Activated naive CD4-positive, alpha-beta T cell treated with Interleukin-2 at 50 U/mL for 16 hours (primary cell): ENCODE measurements at places on chromosomes 1 and 21.

GRCh38 chr1:183063349-183063748 is 40.1 kb downstream of the LAMC1 start:
- no peak for DNase-seq

- DNase-seq, result no peak
Measured at GRCh38 chr1:230414694-230415093, 11.4 kb downstream of the PGBD5 start.

DNA sequence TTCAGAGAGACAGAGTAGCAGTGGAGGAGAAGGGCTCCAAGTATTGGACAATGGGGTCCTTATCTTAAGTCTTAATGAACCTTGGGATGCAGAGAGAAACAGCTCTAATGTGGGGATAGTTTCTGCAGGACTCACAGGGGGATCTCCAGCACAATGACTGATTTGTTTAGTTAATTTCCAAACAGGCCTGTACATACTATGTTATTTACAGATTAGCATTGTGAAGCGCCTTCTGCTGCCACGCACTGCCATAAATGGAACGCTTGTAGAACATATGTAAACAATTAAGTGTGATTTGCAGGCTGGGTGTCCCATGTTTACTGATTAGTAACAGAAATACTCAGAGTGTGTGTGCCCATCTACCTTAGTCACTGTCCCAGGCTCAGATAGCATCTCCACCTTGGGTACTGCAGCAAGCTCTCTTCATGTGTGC is 56.1 kb downstream of the NTPCR start:
- no peak for DNase-seq

DNA sequence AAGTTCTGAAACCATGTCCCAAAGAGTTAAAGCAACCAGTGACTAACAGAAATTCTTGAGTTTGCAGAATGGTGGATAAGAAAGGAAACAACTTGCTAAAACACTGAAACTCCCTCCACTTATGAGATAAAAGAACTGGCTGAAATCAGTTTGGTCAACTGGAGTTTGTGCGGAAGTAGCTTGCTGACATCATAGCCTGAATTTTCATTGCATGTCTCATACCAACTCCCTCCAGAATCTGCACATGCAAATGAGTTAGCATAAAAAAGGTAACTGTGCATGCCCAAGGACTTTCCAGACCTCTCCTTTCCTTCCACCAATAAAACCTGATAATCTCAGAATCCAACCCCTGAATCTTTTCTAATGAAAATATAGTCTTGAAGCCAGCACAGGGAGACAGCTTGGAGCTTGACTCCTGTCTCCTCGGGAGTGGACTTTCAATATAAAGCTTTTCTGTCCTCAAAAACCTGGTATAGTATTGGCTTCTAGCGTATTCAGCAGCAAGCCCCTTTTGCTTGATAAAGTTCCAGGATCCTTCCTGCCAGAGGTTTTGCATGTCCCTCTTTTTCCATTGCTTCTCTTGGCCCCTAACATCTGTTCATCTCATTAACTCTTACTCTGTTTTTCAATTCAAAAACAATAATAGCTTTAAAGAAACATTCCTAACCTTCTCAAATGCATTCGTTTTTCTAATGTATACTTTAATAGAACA is 785.8 kb upstream of the ADGRL4 start:
- no peak for DNase-seq

GRCh38 chr1:11579506-11579905 is 74.7 kb downstream of the FBXO2 start:
- DNase-seq, result no peak

DNA sequence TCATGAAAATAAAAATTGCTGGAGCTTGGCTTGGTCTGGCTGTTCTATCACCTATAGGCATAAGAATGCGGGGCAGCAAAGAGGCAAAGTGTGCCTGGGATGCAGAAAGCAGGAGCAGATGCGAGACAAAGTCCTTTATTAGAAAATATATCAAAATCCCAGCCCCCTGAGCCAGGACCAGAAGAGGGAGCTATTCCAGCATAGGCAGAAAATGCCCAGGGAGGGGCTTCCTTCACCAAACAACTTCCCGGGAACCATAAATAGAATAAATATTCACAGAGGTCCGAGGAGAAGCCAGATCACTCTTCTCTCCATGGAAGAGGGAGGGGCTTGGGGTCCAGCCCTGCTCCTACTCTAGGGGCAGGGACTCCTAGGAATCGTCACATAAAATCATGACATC is 5.0 kb downstream of the PPOX start:
- no peak for DNase-seq

DNA sequence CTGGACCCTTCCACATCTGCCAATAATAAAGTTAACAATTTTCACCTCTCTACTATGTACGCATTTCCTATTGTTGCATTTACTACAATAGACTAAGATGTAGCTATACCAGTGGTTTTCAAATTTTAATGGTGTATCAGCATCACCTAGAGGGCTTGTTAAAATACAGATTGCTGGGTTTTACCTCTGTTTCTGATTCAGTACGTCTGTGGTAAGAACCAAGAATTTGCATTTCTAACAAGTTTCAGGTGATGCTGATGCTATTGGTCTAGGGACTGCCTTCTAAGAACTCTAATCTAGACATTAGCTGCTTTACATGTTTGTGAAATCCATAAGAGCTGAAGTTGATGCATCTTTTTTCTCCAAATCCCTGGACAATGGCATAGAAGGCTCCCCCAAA is 59.7 kb downstream of the ERICH3 start:
- DNase-seq, result no peak

- DNase-seq, result no peak
Measured at GRCh38 chr1:59115865-59116264, 181.0 kb upstream of the FGGY start.

DNA sequence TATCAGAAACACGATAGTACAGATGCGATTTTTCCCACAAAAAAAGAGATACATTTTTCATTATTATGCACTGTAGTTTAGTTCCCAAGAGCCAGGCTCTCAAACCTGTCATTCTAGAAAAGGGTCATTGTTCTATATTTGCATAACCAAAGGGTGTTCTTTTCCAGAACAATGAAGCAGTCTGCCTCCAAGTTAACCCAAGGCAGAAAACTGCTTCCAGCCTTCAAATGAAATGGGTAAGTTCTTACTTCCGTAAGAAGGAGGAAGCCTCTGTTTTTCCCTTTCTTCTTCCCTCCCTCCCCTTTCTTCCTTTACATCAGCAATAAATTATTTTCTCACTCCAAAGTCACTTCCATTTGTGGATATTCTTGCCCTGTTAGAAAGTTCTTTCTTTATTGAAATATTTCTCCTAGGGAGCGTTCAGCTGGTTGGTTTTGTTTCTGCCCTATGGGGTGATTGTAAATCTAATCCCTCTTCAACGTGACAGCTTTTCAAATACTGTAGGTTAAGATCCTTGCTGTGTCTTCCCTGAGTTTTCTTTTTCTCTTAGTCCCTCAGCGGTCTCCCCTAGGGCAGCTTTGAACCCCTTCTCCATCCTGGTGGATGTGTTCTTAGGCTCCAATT is 77.3 kb upstream of the PTGFRN start:
- DNase-seq, result no peak

DNA sequence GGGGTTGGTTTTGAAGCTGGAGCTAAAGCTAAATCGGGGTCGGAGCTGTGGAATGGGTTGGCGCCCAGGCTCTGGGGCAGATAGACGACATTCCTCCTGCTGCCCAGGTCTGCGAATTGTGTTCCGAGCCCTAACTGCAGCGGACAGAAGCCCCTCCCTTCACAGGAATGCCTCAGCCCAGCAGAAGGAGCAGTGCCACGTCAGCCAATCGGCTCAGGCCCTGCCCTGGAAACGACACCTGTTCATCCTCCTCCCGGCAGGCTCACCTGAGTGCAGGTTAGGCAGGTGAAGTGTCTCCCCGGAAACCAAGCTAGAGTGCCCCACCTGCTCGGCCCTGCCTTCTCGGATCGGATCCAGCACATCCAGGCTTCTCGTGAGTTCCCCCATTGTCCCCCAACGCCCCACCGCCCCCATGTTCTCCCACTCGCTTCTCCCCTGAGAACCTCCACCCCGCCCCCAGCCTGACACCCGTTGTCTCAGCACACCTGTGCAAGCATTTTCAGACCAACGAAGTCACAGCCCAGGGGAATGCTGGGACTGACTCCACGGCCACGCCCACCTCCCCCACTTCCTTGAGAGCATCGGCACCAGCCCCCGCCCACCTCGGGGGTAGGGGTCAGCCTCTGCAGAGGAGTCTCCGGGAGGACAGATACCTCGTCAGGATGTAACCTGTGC is 775 bp downstream of the TMEM125 start:
- DNase-seq, result no peak

GRCh38 chr1:8025671-8026144 is 401 bp downstream of the ERRFI1 start:
- no peak for DNase-seq

- no peak for DNase-seq
Measured at GRCh38 chr1:187051618-187052232, 223.0 kb downstream of the PLA2G4A start.

- DNase-seq, result no peak
Measured at GRCh38 chr21:42599962-42600361, 53.5 kb upstream of the PDE9A start.

- DNase-seq, result no peak
Measured at GRCh38 chr1:202320081-202320405, 21.7 kb downstream of the UBE2T start.

GRCh38 chr1:204513117-204513716 is 3.0 kb upstream of the MDM4 start:
- peak; percentile 52 for DNase-seq

- DNase-seq, result no peak
Measured at GRCh38 chr1:104459886-104460285, 710.2 kb downstream of the AMY1C start.

DNA sequence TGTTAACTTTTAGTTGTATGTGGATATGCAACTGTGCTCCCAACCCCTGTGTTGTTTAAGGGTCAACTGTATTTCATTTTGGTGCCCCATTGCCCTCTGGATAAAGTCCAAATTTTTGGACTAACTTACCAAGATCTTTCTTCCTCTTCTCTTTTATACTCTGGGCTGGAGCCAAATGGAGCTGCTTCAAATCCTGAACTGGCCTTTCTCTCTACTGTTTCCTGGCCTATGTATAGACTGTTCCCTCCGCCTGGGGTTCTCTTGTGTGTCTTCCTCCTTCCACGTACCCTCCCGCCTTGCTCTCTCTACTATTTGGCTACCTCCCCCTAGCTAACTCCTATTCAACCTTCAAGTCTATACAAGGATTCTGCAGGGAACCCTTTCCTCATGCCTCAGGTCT is 8.4 kb upstream of the CDC14A start:
- no peak for DNase-seq

GRCh38 chr1:205270764-205271163 is 43.0 kb downstream of the TMCC2 start:
- DNase-seq, result no peak

DNA sequence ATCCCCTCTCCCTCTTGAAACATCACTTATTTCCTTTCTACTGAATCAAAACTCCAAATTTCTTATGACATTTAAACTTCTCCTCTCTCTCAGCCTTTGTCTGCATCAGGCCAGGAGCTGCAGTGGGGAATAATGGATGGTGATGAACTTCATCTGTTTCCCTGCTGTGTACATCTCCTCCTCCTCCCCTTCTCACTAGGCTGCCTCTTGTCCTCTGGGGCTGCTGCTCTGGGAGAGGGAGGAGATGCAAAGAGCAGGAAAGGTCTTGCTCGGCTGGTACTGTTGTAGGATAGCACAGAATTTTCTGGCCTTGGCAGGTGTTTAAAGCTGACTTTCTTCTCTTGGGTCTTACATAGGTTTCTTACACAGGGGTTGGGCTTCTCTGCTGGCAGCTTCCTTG is 31.1 kb upstream of the FMOD start:
- no peak for DNase-seq
